ENCODE measurements at places on chromosomes 2 and 18.
A peak's percentile ranks its signal among the peaks of the same experiment; 100 is the strongest.

- no peak for DNase-seq
- H3K4me3 ChIP-seq: no peak overlapping the region
- H3K36me3 ChIP-seq: no peaks in the 10 kb centered on the region
- H3K27ac ChIP-seq: no peak overlapping the region
- H3K4me1 ChIP-seq: no peaks in the 10 kb centered on the region
Observed at GRCh38 chr2:174052584-174052976, 87.4 kb upstream of the SP3 start.

GRCh38 chr2:142131010-142131669, at the start of gene LRP1B:
TSS of gene LRP1B (minus strand) at chr2:142131016. CDS start at chr2:142130729, 287 bp downstream.
- no peak for DNase-seq
- H3K4me3 ChIP-seq: peak within 1 kb of the TSS; percentile 84
- H3K4me1 ChIP-seq: peaks cover 3% of the 10 kb centered on the region
- no peak within 1 kb of the TSS for H3K27ac ChIP-seq
- H3K27me3 ChIP-seq: peaks cover 40% of the 10 kb centered on the region
- H3K36me3 ChIP-seq: no peaks in the 10 kb centered on the region

- H3K36me3 ChIP-seq: no peaks in the 10 kb centered on the region
- H3K4me3 ChIP-seq: no peak overlapping the region
- no peak overlapping the region for H3K27ac ChIP-seq
- DNase-seq: no peak
Observed at GRCh38 chr18:61606068-61606660, 272.9 kb downstream of the CDH20 start.

DNA sequence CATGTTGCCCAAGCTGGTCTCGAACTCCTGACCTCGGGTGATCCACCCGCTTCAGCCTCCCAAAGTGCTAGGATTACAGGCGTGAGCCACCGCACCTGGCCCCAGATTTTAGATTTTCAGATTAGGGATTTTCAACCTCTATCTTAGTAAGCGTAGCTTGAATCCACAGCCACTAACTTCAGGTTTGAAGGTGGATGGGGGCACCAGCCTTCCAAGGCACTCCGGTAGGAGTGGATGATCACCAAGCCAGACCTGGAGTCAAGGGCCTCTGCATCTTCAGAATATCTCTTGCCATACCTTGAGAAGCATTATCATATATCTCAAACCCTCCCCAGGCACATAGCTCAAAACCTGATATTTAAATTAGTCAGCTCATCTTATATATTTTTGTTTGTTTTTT, 17.9 kb downstream of the GALM start:
- no peak overlapping the region for H3K27ac ChIP-seq
- no peaks in the 10 kb centered on the region for H3K27me3 ChIP-seq
- no peak overlapping the region for H3K4me3 ChIP-seq
- DNase-seq: no peak
- H3K36me3 ChIP-seq: peaks cover 76% of the 10 kb centered on the region
- H3K4me1 ChIP-seq: peaks cover 38% of the 10 kb centered on the region

- no peaks in the 10 kb centered on the region for H3K36me3 ChIP-seq
- no peak overlapping the region for H3K4me3 ChIP-seq
- no peak for DNase-seq
- H3K27ac ChIP-seq: no peak overlapping the region
- H3K27me3 ChIP-seq: no peaks in the 10 kb centered on the region
Observed at GRCh38 chr2:67848551-67849285, 214.1 kb downstream of the C1D start.

- no peak for DNase-seq
- no peaks in the 10 kb centered on the region for H3K4me1 ChIP-seq
- no peak overlapping the region for H3K27ac ChIP-seq
- no peaks in the 10 kb centered on the region for H3K36me3 ChIP-seq
- H3K4me3 ChIP-seq: no peak overlapping the region
Observed at GRCh38 chr2:44964752-44965236, 23.3 kb downstream of the SIX3 start.

DNA sequence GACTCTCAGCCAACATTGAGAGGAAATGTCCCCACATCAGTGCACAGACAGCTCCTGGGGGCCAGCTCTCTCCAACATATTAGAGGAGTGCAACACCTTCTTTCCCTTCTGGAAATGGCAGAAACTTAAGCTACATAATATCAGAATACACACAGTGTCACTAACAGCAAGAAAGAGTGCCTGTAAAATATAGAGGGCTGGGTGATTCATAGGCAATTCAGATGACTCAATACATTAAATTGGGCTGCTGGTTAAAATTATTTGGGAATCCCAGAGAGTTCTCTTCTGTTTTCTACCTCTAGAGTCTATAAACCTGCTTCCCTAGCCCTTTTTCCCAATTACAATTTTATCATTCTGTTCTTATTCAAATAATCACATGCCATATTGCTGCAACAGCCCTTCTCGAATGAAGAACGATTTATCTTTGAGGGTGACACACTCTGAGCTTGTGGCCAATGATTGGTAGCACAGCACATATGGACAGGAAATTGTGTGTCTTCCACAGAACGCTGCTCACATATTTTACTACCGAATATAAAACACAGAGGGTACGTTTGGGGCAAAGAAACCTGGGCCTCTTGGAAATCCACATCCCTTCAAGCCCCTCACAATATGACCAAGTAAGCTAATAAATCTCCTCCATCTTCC, 381.2 kb downstream of the MBD2 start:
- no peak overlapping the region for H3K27ac ChIP-seq
- no peaks in the 10 kb centered on the region for H3K4me1 ChIP-seq
- no peak for DNase-seq
- H3K4me3 ChIP-seq: no peak overlapping the region
- H3K27me3 ChIP-seq: no peaks in the 10 kb centered on the region

DNA sequence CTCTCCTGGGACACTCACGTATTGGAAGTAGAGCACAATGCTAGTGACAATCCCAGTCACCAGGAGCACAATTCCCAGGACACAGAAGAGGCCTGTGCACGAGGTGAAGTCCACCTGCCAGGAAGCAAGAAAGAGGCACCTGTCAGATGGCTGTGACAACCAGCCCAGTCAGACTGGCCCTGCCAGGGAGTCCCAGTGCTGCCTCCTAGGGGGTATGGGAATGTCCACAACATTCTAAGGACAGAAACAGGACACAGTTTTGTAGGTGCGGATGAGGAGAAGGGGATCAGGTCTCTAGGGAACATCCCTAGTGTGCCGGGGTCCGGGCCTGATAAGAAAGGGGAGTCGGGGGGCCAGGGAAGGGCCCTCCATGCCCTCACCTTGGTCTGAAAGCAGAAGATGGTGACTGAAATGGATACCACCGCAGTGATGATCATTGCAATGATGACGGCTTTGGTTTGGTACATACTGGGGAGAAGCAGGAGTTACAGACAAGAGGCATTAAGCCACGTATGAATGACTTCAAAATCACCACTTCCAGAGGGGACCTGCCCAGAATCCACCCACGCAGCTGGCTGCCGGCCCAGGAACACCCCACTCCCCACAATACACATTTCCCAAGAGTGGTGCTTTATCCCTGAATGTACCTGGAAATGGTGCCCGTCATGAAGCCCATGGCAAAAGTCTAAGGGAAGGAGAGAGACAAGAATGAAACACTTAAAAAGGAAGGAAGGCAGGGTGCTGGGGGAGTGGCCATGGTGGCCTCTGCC, 6.9 kb downstream of the PNKD start:
- peaks cover 4% of the 10 kb centered on the region for H3K4me1 ChIP-seq
- peaks cover 46% of the 10 kb centered on the region for H3K36me3 ChIP-seq
- H3K27me3 ChIP-seq: no peaks in the 10 kb centered on the region
- DNase-seq: no peak
- no peak overlapping the region for H3K27ac ChIP-seq

GRCh38 chr18:11818486-11819203, 32.6 kb upstream of the CHMP1B start:
- H3K4me3 ChIP-seq: no peak overlapping the region
- no peaks in the 10 kb centered on the region for H3K36me3 ChIP-seq
- no peak for DNase-seq
- no peaks in the 10 kb centered on the region for H3K4me1 ChIP-seq

DNA sequence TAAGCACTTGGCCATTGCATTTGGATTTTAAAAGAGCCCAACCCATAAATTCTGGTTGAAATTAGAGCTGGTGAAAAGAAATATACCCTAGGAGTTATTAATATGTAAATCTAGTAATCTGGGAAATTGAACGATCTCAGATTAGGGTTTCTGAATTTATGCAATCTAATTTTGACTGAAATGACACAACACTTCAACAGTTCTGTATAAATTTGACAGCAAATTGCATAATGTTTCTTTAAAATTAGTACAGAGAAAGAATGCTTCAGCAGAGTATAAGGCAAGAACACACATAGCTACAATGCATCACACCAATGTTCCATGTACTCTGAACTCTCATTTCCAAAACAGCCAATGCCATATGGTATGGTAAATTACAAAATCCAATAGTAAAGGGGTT, 201.5 kb upstream of the ITGA4 start:
- peaks cover 32% of the 10 kb centered on the region for H3K4me1 ChIP-seq
- no peak overlapping the region for H3K4me3 ChIP-seq

DNA sequence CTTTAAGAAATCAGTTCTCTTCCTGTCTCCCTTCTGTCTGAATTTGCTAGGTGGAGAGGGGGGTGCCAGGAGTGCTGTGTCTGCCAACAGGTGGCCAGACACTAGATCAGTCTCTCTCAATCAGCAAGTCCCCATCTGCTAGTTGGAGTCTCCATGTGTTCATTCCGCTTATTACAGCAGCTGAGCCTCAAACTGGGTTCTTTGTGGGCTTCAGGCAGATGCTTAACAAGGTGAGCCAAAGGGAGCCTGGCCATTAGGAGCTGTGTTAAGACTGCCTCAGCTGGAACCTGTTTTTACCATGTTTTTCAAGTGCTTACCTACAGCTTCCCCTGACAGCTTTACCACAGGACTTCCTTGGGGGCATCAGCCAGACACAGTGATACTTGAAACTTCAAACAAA, 401.9 kb downstream of the LRP1B start:
- no peak overlapping the region for H3K27ac ChIP-seq
- no peaks in the 10 kb centered on the region for H3K4me1 ChIP-seq
- DNase-seq: no peak
- no peak overlapping the region for H3K4me3 ChIP-seq
- H3K36me3 ChIP-seq: no peaks in the 10 kb centered on the region

GRCh38 chr2:227826563-227826962, 12.9 kb downstream of the CCL20 start:
- no peak overlapping the region for H3K27ac ChIP-seq
- no peaks in the 10 kb centered on the region for H3K4me1 ChIP-seq
- H3K36me3 ChIP-seq: no peaks in the 10 kb centered on the region

Measured in T-helper 2 cell treated with Interferon-gamma antibody and Interleukin-4, amounts not matched to agents 5 μg/mL and 100 μg/mL, for 36 hours (primary cell).